ENCODE measurements at places on chromosomes 12 and 14.

DNA sequence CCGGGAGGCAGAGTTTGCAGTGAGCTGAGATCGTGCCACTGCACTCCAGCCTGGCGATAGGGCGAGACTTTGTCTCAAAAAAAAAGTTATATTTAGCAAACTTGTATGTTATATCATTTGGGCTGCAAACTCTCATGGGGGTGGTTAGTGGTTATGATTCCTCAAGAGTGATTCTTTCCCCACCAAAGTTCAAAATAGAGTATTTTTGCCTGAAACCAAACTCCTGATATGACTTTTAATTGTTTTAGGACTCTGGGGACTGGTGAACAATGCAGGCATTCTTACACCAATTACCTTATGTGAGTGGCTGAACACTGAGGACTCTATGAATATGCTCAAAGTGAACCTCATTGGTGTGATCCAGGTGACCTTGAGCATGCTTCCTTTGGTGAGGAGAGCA lies 18.6 kb downstream of the HSD17B6 start:
- DNase-seq: no peak

- no peak for DNase-seq
These were observed 2.7 kb downstream of the CDK2 start for GRCh38 chr12:55969356-55969755.

DNA sequence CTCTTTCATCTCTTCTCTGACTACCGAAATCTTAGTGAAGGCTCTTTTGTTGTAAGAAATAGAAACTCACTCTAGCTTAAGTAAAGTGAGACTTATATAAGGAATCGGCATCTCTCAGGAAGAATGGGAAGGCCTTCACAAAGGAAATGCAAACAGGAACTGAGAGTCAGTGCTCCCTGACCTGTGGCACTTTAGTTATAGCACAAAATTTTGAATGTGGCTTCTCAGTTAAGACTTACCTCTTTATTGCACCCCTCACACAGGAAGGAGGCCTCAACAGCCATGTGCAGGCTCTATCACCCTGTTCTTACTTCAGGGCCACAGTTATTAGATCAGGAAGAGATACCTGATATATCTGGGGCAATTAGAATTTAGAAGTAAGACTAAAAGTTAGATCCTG lies 224.7 kb upstream of the EGLN3 start:
- no peak for DNase-seq

- no peak for DNase-seq
These were observed 42.9 kb downstream of the CFAP251 start for GRCh38 chr12:121961195-121961879.

DNA sequence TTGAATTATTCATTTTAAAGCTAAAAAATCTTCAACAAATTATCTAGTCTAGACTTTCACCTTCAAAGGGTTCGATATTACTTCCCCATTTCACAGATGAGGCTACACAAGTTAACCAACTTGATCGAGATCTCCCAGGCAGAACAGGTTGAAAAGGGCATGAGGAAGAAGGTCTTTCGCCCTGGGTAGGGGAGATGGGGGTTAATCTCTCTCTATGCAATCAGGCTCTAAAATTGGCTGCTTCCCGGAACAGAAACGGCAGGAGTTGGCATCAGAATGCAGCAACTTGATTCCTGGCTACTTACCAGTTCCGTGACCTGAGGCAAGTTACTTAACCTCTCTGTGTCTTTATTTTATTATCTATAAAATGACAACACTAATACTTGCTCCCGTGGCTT lies 2.4 kb upstream of the CISTR start:
- DNase-seq: no peak

DNA sequence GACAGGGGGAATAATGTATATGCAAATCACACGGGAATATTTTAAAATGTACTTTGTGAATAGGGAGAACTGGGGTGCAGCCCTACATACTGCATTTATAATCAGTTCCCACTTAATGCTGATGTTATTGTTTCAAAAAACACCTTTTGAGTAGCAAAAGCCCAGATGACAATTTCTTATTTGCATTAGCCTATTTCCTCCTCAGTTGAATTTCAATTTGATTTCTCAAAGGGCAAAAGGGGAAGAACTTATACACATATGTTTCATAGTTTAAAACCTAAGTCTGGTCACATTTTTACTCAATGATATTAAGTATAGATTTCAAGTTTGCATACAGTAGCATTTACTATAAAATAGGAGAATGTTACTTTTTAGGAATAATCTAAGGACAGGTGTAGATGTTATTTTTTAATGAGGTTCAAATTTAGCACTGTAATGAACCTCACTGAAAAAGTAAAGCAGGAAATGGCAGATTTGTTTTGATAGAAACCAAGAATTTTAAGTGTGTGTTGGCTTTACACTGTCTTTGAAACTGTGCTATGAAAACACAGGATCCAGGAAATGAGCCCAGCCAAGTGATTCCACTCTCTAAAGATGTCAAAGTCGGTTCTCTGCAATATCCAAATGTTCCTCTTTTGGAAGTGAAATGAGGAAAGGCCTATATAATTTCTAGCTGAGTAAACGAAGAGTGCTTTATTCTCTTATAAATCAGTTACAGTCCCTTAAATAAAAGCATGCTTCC lies 367.4 kb downstream of the BTG1 start:
- DNase-seq: no peak

GRCh38 chr12:20593611-20594010 lies 101.5 kb upstream of the SLCO1C1 start:
- DNase-seq: no peak

GRCh38 chr12:7142056-7142644 lies 12.0 kb downstream of the CLSTN3 start:
- DNase-seq: no peak

DNA sequence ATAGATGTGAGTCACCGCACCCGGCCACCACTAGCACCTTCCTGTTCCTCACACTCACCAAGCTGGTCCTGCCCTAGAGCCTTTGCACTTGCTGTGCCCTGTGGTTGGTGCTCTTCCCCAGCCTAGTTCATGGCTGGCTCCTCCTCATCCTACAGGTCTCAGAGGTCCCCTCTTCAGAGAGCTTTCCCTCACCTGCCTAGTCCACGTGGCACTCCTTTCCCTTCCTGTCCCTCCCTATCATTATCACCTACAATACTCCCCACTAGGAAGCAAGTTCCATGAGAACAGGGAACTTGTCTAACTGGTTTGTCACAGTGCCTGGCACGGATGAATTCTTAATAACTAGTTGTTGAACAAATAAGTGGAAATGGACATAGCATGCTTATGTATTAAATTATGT lies 24.0 kb upstream of the TMED10 start:
- no peak for DNase-seq

All from gastrocnemius medialis (tissue), 4 donors.